ENCODE measurements at places on chromosomes 6 and 20. TPM values are rescaled to one million over a fixed set of nuclear protein-coding genes. Genes with fewer than 3 reads are reported as not detected.

The ADTRP gene
- 0.21 TPM for polyA plus RNA-seq

DNA sequence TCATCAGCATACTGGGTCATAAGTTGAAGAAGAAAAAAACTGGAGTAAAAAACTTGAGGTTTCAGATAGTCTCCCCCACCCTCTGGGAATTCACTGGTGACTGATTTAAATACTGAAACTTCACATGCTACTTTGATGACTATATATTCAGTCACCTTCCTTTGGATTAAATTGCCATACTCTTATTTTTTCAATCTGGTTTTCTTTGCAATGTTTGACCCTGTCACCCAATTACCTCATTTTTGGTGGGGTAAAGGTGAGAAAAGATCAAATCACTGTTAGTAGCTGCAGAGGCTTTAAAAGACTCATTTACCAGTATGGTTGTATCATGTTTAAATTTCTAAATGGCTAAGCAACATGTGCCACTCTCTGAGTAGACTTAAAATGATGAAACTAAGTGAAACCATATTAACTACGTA, 862.7 kb upstream of the FLRT3 start:
- DNase-seq: no peak
- no peak overlapping the region for H3K4me3 ChIP-seq
- H3K27me3 ChIP-seq: no peaks in the 10 kb centered on the region
- no peaks in the 10 kb centered on the region for H3K4me1 ChIP-seq

GRCh38 chr6:157172231-157172701, 151.1 kb downstream of the TMEM242 start:
- no peak overlapping the region for H3K4me3 ChIP-seq
- H3K4me1 ChIP-seq: no peaks in the 10 kb centered on the region
- DNase-seq: no peak

- H3K27ac ChIP-seq: peak overlapping the region; percentile 37
- no peaks in the 10 kb centered on the region for H3K27me3 ChIP-seq
- H3K4me3 ChIP-seq: no peak overlapping the region
- no peak for DNase-seq
- no peaks in the 10 kb centered on the region for H3K36me3 ChIP-seq
- no peaks in the 10 kb centered on the region for H3K4me1 ChIP-seq
These were observed 289.4 kb upstream of the STXBP5 start for GRCh38 chr6:146914489-146915483.

DNA sequence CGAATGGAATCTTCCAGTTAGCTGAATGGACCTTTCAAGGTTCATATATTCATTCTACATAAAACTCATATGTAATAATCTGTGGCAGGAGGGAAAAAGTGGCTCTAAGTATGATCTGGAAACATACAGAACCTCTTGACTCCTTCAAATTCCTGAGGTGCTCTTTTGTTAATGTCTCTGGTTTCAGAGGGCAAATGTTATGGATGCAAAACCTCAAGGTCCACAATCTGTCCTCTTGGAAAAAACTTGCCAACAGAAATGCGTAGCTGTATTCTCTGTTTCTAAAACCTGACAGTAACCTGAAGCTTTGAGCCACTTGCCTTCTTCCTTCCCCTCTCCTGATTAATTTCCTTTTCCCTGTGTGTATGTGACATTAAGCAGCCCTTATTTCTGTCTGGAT, 80.9 kb upstream of the SUPT3H start:
- H3K4me1 ChIP-seq: no peaks in the 10 kb centered on the region
- H3K27ac ChIP-seq: no peak overlapping the region
- H3K27me3 ChIP-seq: no peaks in the 10 kb centered on the region
- H3K4me3 ChIP-seq: no peak overlapping the region

GRCh38 chr20:17834804-17835203, 133.8 kb downstream of the SNX5 start:
- no peaks in the 10 kb centered on the region for H3K36me3 ChIP-seq
- no peak for DNase-seq
- H3K27me3 ChIP-seq: no peaks in the 10 kb centered on the region
- no peak overlapping the region for H3K4me3 ChIP-seq
- no peak overlapping the region for H3K27ac ChIP-seq
- H3K4me1 ChIP-seq: no peaks in the 10 kb centered on the region

The ENPP3 gene
- 0.51 TPM for polyA plus RNA-seq

The MANEA gene
- 21.3 TPM for polyA plus RNA-seq

DNA sequence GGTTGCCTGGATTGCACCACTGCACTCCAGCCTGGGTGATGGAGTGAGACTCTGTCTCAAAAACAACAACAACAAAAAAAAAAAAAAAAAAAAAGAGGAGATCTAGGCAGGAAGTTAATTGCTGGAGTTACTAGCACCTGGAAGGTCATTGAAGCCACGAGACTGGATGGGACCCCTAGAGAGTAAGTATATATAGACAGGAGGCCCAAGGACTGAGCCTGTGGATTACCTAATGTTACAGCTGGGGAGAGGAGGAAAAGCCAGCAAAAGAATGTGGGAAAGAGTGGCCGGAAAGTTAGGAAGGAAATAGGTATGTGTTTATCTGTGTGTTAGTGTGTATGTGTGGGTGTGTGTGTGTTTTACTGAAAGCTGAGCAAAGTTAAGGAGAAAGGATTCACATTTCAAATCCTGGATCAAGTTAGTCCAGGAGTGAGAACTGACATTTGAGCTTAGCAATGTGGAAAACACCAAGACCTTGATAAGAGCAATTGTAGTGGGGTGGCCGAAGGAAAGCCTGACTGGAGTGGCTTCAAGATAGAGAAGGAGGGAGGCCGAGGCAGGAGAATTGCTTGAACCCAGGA, 38.4 kb downstream of the ANKRD6 start:
- no peak overlapping the region for H3K27ac ChIP-seq
- no peaks in the 10 kb centered on the region for H3K27me3 ChIP-seq
- H3K36me3 ChIP-seq: no peaks in the 10 kb centered on the region
- DNase-seq: no peak

The NRSN1 gene
- not detected for polyA plus RNA-seq

The RAB22A gene
- 3.0 TPM for polyA plus RNA-seq

- DNase-seq: no peak
- peaks cover 14% of the 10 kb centered on the region for H3K36me3 ChIP-seq
- no peaks in the 10 kb centered on the region for H3K4me1 ChIP-seq
- H3K27ac ChIP-seq: no peak overlapping the region
- H3K4me3 ChIP-seq: no peak overlapping the region
- no peaks in the 10 kb centered on the region for H3K27me3 ChIP-seq
These were observed 19.7 kb downstream of the FAM217A start for GRCh38 chr6:4059115-4059777.

The MDFI gene
- polyA plus RNA-seq: not detected

DNA sequence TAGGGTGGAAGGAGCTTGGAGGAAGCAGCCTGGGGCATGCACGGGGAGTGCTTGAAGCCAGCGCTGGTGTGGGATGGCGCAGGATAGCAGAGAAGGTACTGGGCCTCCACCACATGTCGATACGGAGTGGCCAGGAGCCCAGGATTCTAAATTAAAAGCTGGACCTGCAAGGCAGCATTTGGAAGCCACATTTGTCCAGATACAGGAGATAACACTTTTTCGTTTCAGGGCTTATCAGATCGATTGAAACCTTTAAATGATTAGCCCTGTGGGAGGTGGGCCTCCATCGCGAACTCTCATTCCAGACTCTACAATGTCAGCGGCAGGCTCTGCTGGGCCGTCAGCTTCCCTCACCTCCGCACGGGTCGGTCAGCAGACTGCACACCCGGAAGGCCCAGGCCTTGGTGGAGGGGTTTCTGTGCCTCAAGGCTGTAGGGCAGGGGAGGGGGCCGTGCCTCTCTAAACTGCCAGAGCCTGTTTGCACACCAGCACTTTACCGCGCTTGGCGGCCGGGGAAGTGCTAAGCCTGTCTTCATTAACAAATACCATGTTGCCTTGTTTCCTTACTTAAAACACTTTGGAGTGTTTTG, 17.9 kb downstream of the EDN3 start:
- no peak for DNase-seq
- H3K27me3 ChIP-seq: no peaks in the 10 kb centered on the region
- H3K27ac ChIP-seq: no peak overlapping the region
- no peaks in the 10 kb centered on the region for H3K36me3 ChIP-seq
- no peak overlapping the region for H3K4me3 ChIP-seq

- H3K36me3 ChIP-seq: no peaks in the 10 kb centered on the region
- no peaks in the 10 kb centered on the region for H3K4me1 ChIP-seq
- no peaks in the 10 kb centered on the region for H3K27me3 ChIP-seq
- H3K27ac ChIP-seq: no peak overlapping the region
These were observed 77.3 kb upstream of the SLC35F1 start for GRCh38 chr6:117829594-117830319.

The NHLRC1 gene
- 3.5 TPM for polyA plus RNA-seq

The ZSCAN31 gene
- 3.4 TPM for polyA plus RNA-seq

The MTHFD1L gene
- 2.1 TPM for polyA plus RNA-seq

GRCh38 chr20:21505161-21505809, 8.6 kb downstream of the NKX2-2 start:
- H3K4me1 ChIP-seq: peaks cover 24% of the 10 kb centered on the region
- no peak overlapping the region for H3K4me3 ChIP-seq
- no peaks in the 10 kb centered on the region for H3K36me3 ChIP-seq
- DNase-seq: peak; percentile 83
- H3K27ac ChIP-seq: no peak overlapping the region

The OLIG3 gene
- polyA plus RNA-seq: not detected

- no peak for DNase-seq
- H3K36me3 ChIP-seq: peaks cover 65% of the 10 kb centered on the region
- no peaks in the 10 kb centered on the region for H3K27me3 ChIP-seq
- H3K27ac ChIP-seq: no peak overlapping the region
- no peaks in the 10 kb centered on the region for H3K4me1 ChIP-seq
These were observed 14.5 kb downstream of the SNRNP48 start for GRCh38 chr6:7604506-7604905.

DNA sequence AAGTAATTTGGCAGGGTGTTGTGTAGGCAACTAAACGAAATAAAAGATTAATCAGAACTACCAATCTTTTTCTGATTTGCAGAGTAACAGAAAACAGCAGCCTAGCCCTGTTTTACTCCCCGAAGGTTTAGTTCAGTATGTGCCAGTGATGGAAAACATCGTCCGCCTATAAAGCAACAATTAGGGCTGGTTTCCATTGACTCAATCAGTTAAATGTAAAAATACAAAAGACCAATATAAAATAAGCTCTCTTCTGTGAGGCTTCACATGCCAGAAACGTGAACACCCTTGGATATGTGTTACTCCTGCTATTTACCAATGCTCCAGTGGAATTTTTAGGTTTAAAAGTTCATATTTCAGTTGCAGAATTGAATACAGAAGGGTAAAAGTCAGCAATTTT, 210.5 kb upstream of the RSPO3 start:
- H3K4me1 ChIP-seq: no peaks in the 10 kb centered on the region
- H3K27me3 ChIP-seq: no peaks in the 10 kb centered on the region
- H3K27ac ChIP-seq: no peak overlapping the region
- DNase-seq: no peak
- H3K36me3 ChIP-seq: no peaks in the 10 kb centered on the region

- no peaks in the 10 kb centered on the region for H3K36me3 ChIP-seq
- no peaks in the 10 kb centered on the region for H3K4me1 ChIP-seq
- H3K4me3 ChIP-seq: no peak within 1 kb of the TSS
- no peaks in the 10 kb centered on the region for H3K27me3 ChIP-seq
These were observed at the start of gene RIPOR2 for GRCh38 chr6:24935366-24936152. Gene RIPOR2 (minus strand): TSS chr6:24935960. CDS start chr6:24935898, 62 bp downstream.
